ENCODE measurements at places on chromosomes 4 and X.
A peak's percentile ranks its signal among the peaks of the same experiment; 100 is the strongest.

DNA sequence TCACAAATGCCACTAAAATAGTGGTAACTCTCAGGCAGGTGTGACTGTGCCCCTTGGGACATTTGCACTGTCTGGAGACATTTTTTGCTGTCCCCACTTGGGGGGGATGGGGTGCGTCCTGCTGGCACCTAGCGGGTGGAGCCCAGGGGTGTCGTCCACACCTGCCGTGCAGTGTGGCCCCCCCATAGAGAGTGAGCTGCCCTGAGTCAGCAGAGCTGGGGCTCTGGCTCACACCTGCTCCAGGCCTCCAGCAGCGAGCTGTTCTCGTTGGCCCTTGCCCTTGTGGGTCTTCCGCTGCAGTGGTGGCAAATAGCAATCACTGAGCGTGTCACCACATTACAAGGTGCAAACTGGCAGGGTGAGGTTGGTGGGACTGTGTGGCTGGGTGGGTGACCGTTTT, 64.6 kb downstream of the CLDN34 start:
- no peak for DNase-seq

DNA sequence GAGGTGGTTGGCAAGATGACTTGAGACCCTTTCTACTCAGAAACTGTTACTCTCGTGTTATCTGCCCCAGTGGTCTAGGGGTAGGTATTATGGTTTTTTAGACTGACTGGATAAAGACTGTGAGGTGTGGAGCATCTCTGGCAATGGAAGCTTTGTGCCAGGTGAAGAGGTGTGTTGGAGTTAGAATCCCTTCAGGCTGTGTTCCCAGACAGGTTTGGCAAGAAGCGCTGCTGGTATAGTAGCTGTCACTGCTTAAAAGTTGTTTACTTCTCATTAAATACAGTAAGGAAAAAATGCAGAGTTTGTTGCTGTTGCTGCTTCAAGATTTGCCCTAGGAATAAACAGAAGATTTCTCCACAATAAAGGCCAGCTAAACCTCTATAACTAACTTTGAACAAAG, 35.3 kb downstream of the AREG start:
- DNase-seq, result no peak

- DNase-seq, result no peak
Observed at GRCh38 chrX:154827194-154828015, 7.1 kb downstream of the SMIM9 start.

DNA sequence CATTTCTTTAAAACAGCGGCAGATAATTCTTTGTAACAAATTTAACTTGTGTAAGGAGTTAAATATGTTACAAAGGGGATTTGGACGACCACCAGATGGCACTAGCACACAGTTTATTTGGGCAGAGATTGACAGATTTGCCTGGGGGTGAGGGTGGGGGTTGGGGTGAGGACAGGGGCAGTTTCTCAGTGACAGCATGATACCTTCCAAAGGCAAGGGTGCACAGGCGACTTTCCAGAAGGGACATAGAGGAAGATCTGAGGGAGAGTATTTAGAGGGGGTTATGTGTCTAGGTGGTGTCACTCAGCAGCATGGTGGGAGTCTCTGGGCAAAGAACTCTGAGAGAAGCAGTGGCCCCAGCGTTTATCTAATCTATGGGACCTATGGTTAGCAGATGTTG, 9.6 kb upstream of the TMA16 start:
- DNase-seq, result peak; percentile 12

DNA sequence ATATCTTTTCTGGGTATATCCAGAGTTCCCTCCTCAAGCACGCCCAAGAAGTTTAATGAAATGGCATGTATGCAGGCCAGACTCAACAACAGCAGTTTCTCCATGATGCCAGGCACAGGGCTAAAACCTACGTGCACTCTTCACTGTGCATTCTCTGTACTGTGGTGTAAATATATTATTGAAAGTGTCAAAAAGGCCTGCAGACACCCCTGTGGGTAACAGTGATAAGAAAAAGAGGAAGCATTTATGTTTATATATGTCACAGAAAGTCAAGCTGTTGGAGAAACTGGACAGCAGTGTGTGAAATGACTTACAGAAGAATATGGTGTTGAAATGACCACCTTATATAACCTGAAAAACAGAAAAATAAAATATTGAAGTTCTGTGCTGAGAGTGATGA, 29.6 kb upstream of the DCAF8L1 start:
- DNase-seq, result no peak

- no peak for DNase-seq
Observed at GRCh38 chr4:81523672-81524327, 52.1 kb upstream of the RASGEF1B start.

DNA sequence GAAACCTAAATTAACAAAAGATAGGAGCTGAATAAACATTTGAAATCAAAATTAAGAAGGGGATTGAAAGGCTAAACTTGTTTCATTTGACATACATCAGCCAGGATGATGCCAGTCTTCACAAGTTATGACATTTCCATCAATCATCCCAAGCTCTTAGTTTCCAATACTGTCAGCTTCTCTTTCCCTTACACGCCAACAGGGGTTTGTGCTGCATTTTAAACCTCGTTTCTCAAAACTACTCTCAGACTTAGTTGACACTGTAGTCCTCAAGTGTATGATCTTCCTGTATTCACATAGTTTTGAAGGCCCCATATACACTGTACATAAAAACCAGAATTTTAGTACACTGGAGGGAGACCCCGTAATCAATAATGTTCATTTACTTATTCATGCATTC, 840 bp upstream of the P2RY10 start:
- no peak for DNase-seq

DNA sequence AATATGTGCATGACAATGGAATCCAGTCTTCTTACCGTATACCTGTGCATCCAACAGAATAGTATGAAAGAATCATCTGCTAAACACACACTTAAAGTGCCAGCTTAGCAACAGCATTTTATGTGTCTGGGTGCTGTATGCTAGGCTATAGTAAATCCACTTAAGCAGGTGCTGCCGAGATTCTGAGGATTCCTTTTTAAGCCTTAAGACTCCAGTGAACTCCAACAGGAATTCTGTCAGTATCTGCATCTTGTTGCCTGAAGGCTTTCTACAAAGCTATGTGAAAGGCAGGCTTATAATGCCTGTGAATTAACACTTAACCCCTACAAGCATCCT, 1076.4 kb upstream of the PABPC4L start:
- no peak for DNase-seq

- no peak for DNase-seq
Observed at GRCh38 chrX:137427816-137428215, 138.1 kb upstream of the ZIC3 start.

GRCh38 chrX:130645955-130646583, 244.3 kb downstream of the RBMX2 start:
- DNase-seq, result no peak

DNA sequence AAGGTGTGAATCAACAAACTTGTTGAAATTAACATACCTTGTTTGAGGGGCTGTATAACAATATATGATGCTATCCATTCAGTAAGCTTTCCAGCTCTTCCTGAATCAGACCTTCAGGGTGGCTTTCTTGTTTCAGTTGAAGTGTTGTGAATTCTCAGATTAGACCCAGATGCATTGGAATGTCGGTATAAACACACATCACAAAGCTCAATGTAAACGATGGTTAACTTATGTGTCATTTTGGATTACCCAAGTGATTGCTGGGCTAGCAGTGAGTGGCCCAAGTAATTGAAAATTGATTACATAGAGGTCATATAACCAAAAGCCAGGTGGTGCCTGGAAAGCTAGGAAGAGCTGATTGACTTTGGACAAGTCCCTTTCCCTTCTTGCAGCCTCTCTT, 115.0 kb downstream of the SHROOM4 start:
- no peak for DNase-seq

DNA sequence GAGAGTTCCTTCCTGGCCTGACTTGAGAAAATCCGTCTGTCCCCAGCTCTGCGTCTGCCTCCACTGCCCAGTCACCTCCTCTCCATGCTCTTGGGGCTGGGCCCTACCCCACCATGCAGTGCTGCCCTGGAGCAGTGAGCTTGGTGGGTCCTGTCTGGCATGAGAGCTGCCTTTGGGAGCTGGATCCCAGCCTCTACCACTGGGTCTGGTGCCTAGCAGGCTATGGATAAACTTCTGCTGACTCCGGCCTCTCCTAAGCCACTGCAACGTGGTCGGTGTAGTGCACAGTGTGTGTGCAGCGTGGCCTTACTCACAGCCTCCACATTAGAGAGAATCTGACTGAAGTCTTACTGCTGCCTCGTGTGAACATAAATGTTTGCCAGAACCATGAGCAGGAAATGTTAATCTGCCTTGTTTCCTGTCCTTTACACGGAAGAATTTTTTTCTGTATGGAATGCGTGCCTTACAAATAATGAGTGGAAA, 47.6 kb downstream of the HTT start:
- no peak for DNase-seq

- DNase-seq, result no peak
Observed at GRCh38 chrX:39528161-39528916, 569.4 kb downstream of the BCOR start.

DNA sequence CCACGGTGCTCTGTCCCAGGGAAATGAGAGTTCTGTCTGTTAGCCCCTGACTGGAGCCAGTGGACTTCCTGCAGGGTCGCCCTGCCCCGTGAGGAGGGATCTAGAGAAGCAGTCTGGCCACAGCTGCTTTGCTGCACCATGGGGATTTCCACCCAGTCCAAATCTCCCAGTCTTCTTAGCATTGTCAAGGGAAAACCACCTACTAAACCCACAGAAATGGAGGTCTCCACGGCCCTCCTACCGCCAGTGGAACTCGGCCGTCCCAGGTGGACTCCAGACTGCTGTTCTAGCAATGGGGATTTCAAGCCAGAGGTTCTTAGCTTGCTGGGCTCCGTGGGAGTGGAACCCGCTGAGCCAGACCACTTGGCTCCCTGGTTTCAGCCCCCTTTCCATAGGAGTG, 133.3 kb upstream of the PCDH7 start:
- DNase-seq, result no peak
